Right lung (tissue), 10 donors: ENCODE measurements at places on chromosomes 2 and 18. TPM values are rescaled to one million over a fixed set of nuclear protein-coding genes. Genes with fewer than 3 reads are reported as not detected.

Gene SCN7A
- polyA plus RNA-seq = 99.0 TPM

Gene MARCHF4
- 0.14 TPM for polyA plus RNA-seq

Gene RNF125
- 7.8 TPM for polyA plus RNA-seq

Gene CRYGC
- not detected for polyA plus RNA-seq

Gene POMC
- polyA plus RNA-seq = 0.94 TPM

Gene ABCB11
- not detected for polyA plus RNA-seq

Gene NAT8
- polyA plus RNA-seq = 1.3 TPM

Gene FSHR
- polyA plus RNA-seq = not detected

Gene ACTG2
- 110 TPM for polyA plus RNA-seq

Gene EXOC6B
- 26.6 TPM for polyA plus RNA-seq

Gene FANCL
- polyA plus RNA-seq = 115 TPM

Gene RAB31
- 33.9 TPM for polyA plus RNA-seq

Gene COL4A4
- 8.9 TPM for polyA plus RNA-seq

Gene C2orf78
- polyA plus RNA-seq = not detected

Gene ACOXL
- polyA plus RNA-seq = 6.9 TPM

Gene CDH19
- polyA plus RNA-seq = 0.15 TPM

Gene HOXD4
- polyA plus RNA-seq = 0.35 TPM

Gene RUFY4
- polyA plus RNA-seq = 0.45 TPM

Gene ABCG8
- polyA plus RNA-seq = 0.60 TPM

Gene FLACC1
- 2.3 TPM for polyA plus RNA-seq

Gene TUBA4B
- polyA plus RNA-seq = 5.7 TPM

Gene QPCT
- polyA plus RNA-seq = 10.4 TPM

Gene ANAPC1
- polyA plus RNA-seq = 37.2 TPM

Gene SCN1A
- polyA plus RNA-seq = 0.24 TPM

Gene DPYSL5
- 0.95 TPM for polyA plus RNA-seq

Gene NEU2
- polyA plus RNA-seq = not detected

Gene POTEI
- 0.23 TPM for polyA plus RNA-seq

Gene NT5DC4
- 0.06 TPM for polyA plus RNA-seq

Gene CHRNG
- polyA plus RNA-seq = 5.1 TPM

Gene DSG4
- polyA plus RNA-seq = not detected

Gene CCDC74B
- polyA plus RNA-seq = 5.5 TPM

Gene ANKRD53
- polyA plus RNA-seq = 2.5 TPM

Gene SEC11C
- 108 TPM for polyA plus RNA-seq

Gene EHBP1
- polyA plus RNA-seq = 30.5 TPM

Gene PROM2
- 10.5 TPM for polyA plus RNA-seq

Gene COL6A3
- 586 TPM for polyA plus RNA-seq

Gene IRS1
- polyA plus RNA-seq = 30.0 TPM

Gene XPO1
- polyA plus RNA-seq = 357 TPM

Gene RGPD4
- 0.09 TPM for polyA plus RNA-seq

Gene ZSWIM2
- polyA plus RNA-seq = not detected

Gene LRRC30
- polyA plus RNA-seq = 0.29 TPM

Gene SPP2
- not detected for polyA plus RNA-seq

Gene SLC23A3
- polyA plus RNA-seq = 3.9 TPM

Gene IL36RN
- polyA plus RNA-seq = not detected

Gene WBP1
- 108 TPM for polyA plus RNA-seq
